ENCODE measurements at places on chromosomes 13 and 19.

DNA sequence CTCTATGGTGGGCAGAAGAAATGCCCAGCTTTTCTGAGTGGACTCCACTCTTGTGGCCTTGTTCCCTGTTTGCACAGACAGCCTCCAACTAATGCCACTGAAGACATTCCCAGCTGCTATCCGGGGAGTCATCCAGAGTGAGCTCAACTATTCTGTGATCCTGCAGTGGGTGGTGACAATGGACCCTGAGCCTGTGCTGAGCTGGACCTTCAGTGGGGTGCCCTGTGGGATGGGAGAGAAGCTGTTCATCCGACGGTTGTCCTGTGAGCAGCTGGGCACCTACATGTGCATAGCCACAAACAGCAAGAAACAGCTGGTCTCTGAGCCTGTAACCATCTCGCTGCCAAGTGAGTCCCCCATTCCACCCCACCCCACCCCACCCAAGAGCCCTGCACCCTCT, 10.3 kb downstream of the IGSF23 start:
- DNase-seq = no peak

DNA sequence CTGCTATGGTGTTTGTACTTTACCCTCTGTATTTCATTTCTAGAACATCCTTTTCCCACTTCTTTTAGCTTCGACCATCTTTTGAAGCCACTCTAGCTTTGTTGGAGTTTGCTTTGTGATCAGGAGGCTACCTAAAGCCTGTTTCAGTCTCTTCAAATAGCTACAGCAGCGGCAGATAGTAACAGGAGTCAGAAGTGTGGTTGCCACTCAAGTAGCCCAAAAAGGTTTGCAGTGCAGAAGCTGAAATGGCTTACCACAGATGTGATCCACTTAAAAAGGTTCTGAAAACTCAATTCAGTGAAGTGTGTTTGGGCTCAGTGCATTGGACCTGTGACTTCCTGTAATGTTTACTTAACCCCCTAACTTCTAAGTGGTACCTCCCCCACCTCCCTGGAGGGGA, 26.2 kb downstream of the WASF3 start:
- DNase-seq = no peak

GRCh38 chr19:4738734-4739133, 15.1 kb upstream of the DPP9 start:
- no peak for DNase-seq

DNA sequence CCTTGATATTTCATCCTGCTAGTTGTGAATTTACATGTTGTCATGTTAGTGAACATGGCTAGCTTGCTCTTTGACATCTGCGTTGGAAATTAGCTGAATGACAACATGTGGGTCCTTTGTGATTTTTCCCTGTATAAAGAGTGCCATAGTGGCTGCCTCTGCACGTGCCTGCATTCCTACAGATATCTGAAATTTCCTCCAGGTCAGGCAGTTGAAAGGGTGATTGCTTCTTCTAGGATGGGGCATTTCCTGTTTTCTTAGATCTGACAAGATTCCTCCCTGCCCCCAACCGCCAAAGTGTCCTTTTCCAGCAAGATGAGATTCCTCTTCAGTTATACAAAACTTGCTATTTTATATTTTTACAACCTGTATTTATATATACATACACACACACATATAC, 8.8 kb downstream of the ZNF525 start:
- no peak for DNase-seq

DNA sequence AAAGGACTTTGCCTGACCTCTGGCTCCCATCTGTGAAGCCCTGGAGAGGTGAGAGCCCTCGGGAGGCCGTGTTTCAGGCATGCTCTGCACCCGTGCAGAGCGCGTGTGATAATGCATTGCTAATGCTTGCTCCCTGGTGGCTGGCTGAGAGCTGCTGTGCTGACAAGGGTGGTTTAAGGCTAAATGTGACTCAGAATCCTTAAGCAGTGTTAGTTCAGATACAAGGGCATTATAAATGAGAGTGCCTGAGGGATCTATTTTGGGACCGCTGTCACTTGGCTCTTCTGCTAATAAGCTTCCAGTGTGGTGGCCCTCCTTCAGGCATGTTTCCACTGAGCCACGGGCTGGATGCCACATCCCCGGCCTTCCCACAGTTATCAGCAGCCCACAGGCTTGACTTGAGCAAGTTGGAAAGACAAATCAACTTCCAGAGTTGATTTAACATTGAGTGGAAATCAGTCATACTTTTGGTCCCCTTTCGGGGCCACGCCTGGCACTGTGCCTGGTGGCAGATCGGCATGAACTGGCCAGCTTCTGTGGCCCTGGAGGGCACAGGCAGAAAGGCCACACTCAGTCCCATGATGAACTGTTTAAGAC, 17.0 kb downstream of the ALOX5AP start:
- DNase-seq = no peak
